Activated CD4-positive, alpha-beta T cell treated with anti-CD3 and anti-CD28 coated beads, Interleukin-2, amount 50 U/mL, for 24 hours (primary cell): ENCODE measurements at places on chromosomes 12 and 14.
A peak's percentile ranks its signal among the peaks of the same experiment; 100 is the strongest.

- no peak for DNase-seq
Measured at GRCh38 chr12:108542320-108542719, 18.7 kb downstream of the SART3 start.

DNA sequence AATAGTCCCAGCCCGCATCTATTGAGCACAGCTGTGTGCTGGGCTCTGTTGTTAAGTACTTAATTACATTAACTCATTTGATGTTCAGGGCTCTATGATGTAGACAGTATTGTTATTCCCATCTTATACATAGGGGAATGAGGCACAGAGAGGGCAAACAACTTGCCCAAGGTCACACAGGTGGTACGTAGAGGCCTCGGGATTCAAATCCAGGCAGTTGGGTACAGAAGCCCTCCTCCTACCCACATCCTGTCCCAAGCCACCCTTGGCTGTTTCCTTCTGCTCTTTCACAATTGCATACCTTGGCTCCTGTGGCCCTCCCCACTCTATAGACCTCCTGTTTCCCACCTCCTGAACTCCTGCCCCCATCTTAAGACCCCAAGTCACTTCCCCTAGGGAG lies 10.0 kb upstream of the GPR68 start:
- no peak for DNase-seq

DNA sequence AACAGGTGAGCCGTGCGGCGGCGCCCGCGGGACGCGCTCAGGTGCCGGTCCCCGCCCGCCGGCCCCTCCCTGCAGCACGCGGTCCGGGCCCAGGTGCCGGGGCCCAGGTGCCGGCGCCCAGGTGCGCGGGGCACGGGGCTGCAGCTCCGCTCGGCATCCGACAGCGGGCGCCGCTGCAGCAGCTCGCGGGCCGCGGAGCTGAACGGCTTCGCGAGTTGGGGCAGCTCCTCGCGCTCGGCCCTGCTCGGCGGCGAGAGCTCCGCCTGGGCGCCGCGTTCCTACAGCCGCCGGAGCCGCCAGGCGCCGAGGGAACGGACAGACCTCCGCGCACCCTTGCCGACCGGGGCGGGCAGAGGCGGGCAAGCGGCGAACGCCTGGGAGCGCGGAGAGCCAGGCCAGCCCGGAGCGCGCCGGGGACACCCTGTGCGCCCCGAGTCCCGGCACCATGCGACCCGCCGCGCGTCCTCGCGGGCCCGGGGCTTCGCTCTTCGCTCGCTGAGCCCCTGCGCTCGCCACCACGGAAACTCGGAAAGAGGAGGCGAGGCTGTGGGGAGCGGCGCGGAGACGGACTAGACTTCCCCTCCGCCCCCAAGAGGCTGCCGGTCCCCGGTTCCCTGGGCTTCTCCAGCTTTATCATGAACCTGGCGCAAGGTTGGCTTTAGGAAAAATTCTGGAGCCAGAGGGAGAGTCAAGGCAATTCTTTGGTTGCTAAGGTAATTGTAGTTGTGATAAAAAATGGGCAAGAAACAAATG lies at the start of gene RGS6:
Gene RGS6, plus strand, starts transcription at position 201 of the 753 bp plus-strand sequence.
- no peak for DNase-seq

DNA sequence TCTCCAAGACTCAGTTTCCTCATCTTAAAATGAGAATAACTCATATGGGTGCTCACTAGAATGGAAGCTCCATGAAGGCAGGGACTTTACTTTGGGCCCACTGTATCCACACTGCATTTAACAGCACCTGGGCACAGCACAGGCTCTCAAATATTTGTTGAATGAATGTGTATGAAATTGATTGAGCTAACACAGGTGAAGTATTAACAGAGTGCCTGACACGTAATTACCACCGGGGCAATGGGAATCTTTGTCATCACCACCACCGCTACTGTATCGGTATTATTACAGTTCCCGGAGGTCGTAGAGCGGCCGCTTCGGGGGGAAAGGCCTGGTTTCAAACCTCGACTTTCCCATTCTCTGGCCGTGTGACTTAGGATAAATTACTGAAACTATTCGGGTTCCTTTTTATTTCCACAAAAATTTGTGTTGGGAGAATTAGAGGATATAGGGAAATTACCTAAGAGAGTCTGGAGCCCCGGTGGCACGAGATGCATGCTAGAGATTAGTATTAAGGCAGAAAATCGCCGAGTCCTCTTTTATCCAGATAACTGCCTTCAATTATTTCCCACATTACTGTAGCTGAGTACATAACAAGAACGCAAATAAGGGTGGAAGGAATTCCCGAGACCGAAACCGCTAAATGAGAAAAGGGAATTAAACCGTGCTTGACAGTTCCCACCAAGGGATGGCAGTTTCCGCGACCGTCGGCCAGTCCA lies 1.0 kb upstream of the RIC8B start:
- DNase-seq: no peak

GRCh38 chr12:55955344-55955743 lies 10.5 kb downstream of the PMEL start:
- no peak for DNase-seq

- no peak for DNase-seq
Measured at GRCh38 chr12:99029511-99030271, 384.6 kb downstream of the APAF1 start.

- no peak for DNase-seq
Measured at GRCh38 chr14:26849514-26849913, 251.7 kb upstream of the NOVA1 start.

- DNase-seq: no peak
Measured at GRCh38 chr12:62732861-62733427, 202.0 kb downstream of the PPM1H start.

DNA sequence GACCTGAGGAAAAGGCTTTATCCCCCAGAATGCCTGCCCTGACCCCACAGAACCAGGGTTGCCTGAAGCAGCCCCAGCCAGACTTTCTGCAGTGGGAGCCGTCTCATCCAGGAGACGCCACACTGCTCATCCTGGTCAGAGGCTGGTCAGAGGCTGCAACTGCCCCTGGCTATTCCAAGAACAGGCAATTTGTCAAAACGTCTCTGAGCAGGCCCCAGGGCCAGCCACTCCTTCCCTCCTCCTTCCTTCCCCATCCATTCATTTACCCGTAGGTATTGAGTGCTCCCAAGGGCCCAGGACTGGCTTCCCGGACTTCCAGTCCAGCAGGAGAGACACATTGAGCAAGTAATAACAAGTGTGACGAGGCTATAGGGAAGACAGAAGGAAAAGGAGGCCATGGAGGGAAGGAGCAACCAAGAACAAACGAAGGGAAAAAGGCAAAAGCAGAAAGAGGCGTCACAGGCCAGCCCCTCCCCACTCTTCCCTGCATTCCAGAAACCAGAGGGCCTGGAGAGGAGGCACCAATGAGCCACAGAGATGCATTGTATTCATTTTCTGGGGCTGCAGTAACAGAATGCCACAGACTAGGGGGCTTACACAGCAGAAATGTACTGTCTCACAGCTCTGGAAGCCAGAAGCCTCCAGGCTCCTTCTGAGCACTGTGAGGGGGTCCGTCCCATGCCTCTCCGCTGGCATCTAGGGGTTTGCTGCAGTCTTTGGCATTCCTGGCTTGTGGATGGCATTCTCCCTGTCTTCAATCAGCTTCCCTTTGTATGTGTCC lies 21.0 kb upstream of the CD9 start:
- no peak for DNase-seq

DNA sequence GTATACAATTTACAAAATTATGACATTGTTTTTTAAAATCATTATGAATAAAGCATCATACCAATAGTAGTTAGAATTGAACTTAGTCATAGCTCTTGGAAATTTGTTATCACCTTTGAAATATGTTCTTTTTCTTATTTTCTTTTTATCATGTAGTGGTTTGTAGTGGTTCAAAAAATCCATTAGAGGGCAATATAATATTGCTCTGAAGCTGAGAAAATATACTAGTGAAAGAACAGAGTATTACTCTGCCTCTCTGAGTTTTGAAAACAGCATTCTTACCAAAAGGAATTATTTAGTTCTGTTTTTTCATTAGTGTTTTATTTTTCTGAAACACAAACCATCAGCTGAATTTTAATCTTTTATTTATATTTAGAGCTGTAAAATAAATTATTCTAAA lies 76.2 kb downstream of the PDZRN4 start:
- DNase-seq: no peak

DNA sequence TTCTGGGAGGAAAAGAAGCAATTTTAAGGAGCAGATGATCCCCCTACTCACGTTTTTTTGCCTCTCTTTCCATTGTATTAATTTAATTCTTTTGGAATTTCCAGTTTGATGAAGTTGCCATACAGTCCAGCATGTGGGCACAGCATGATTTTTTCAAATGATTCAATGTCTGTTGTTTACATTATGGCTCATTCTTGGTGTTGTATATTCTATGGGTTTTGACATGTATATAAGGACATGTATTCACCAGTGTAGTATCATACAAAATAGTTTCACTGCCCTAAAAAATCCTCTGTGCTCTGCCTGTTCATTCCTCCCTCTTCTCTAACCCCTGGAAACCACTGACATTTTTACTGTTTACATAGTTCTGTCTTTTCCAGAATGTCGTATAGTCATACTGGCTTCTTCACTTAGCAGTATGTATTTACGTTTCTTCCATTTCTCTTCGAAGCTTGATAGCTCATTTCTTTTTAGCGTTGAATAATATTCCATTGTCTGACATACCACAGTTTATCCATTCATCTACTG lies 13.3 kb upstream of the KLHDC2 start:
- no peak for DNase-seq

GRCh38 chr12:89040146-89040964 lies 311.9 kb downstream of the DUSP6 start:
- DNase-seq: peak; percentile 58

DNA sequence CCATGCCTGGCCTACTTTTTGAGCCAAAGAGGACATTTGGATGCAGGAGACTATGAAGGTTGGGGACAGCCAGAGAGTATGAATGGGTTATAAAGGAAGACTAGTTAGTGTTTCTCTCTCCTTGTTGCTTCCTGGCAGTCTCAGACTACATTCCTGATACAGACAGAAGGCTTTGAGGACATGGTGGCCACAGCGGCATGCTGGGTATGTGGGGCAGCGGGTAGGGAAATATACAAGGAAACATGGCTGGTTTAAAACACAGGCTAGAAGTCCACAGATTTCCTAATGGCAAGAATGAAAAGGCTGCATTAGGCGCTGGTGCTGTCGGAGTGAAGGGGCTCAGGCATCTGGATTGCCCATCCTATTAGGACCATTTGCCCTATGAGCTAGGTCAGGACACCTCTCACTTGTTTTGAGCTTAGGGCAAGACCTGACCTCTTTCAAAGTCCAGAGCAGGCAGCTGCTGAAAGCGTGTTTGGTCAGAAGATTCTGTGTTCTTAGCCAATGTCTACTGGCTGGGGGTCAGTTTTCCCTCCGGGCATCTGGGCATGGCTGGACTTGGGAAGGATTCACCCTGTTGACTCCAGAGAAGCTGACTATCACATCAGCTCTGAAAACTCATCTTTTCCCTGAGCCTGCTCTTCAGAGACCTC lies 20.1 kb upstream of the FBXO21 start:
- DNase-seq: no peak

DNA sequence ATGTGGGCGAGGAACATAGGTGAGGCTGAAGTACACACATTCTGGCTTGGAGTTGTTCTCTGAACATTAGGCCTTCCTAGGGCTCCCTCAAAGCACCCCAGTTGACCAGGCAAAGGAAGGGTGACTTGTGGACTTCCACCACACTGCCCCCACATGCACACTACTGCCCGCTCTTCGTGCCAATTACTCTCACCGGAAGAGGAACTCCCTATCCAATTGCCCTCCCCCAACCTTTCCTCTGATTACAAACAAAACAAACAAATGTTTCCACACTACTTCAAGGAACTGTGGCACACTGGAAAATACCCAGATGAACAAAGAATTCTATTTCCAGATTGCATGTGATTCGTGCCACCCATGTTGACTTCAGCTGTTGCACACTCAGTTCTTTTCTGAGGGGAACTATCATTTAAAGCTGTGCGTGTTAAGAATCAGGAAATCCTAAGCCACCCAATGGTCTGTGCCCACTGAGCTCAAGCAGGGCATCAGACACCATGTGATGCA lies 139.3 kb downstream of the SSPN start:
- no peak for DNase-seq

DNA sequence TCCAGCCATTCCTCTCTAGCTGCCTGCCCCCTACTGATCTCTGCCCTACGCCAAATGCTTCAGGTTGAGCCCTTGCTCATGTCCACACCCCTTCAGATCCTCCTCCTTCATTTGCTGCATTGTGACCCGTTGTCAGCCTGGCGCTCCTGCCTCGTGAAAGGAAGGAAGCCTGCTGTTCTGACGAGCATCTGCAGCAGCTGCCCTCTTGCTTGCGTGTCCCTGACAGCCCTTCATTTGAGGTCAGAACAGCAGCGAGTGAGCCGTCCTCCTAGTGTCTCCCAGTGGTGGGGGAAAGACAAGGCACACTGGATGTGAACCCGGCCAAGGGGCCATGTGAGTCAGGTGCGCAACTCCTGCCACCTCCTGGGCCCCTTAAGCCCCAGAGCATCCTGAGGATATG lies 3.0 kb upstream of the PIANP start:
- DNase-seq: no peak

- DNase-seq: no peak
Measured at GRCh38 chr12:46804054-46804453, 21.7 kb downstream of the SLC38A4 start.

DNA sequence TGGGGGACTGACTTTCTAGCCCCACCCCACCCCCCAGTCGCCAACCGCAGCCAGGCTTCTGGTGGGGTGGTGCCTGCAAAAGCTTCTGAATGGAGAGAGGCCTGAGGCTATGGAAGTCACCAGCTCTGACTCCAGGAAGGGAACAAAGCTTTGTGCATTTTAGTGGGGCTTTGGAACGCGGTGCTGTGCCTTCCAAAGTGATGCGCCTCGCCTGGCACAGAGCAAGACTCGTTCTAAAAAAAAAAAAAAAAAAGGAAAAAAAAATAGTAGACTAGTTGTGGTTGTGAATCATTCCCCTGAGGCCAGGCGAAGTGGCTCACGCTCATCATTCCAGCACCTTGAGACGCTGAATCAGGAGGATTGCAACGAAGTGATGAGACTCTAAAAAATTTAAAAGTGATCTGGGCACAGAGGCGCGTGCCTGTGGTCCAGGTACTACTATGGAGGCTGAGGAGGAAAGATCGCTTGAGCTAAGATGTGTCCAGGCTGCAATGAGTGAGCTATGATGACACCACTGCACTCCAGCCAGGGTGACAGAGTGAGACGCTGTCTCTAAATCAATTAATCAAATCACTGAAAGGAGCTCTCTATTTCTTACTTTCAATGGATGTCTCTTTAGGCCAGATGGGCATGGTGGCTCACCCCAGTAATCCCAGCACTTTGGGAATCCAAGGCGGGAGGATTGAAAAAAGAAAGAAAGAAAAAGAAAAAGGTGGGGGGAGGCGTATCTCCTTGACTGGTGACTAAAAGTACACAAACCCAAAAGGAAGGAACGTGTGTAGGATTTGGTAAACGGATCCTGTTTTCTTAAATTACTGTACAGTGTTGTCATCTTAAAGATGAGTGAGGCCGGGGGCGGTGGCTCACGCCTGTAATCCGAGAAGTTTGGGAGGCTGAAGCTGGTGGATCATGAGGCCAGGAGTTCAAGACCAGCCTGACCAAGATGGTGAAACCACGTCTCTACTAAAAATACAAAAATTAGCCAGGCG lies 259.6 kb upstream of the ALG10B start:
- no peak for DNase-seq

- no peak for DNase-seq
Measured at GRCh38 chr12:106753526-106753925, 21.0 kb upstream of the RIC8B start.
